ENCODE measurements at places on chromosomes 1 and 21.

DNA sequence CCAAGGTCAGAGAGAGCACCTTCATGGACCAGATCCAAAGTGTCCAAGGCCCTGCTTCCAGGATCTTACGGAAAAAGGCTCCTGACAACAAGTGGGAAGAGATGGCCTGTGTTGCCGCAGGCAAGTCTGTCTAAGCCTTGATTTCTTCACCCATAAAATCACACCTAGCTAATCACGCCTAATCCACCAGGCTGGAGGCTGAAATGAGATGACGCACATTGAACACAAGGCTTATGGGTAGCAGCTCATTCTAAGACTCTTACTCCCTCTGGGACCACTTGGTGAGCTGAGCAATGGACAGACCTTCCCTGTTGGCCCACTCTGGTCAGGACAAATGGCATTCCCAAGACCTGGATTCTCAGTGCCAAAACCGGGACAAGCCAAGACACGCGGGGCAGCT is 38.2 kb downstream of the GRIK3 start:
- no peak for DNase-seq

DNA sequence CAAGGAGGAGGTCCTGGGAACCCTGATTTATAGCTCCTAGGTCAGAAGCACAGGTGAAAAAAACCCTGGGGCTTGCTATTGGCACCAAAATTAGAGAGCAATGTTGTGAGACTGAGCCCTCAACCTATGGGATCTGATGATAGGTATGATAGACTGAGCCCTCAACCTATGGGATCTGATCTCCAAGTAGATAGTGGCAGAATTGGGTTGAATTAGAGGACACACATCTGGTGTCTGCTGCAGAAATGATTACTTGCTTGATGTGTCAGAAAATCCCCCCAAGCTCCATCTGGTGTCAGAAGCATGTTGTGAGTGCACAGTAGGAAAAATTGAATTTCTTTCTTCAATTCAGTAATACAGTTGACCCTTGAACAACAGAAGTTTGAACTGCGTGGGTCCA is 62.4 kb downstream of the MAP3K21 start:
- DNase-seq, result no peak

GRCh38 chr1:234715252-234716014 is 105.5 kb upstream of the IRF2BP2 start:
- DNase-seq, result no peak

- DNase-seq, result no peak
Observed at GRCh38 chr1:27635396-27636142, 584 bp upstream of the FGR start.

- no peak for DNase-seq
Observed at GRCh38 chr1:176682830-176683535, 220.0 kb downstream of the PAPPA2 start.

- no peak for DNase-seq
Observed at GRCh38 chr1:216794586-216794985, 71.4 kb upstream of the ESRRG start.

DNA sequence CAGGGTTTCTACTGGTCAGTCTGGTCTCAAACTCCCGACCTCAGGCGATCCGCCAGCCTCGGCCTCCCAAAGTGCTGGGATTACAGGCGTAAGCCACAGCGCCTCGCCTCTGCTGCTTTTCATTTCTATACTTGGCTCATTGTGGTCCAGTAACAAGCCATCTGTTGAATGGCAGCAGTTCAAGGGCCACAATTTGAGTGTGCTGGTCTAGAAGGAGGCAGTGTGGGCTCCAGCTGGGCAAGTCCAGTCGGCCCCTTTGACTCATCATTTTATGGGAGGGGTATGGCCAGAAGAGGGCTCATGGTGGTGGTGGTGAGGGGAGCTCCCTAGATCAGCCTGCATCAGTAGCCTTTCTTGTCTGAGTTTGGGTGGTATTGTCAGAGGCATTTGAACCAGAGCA is 33.2 kb downstream of the ATP8B2 start:
- no peak for DNase-seq
